Amygdala (tissue), 56 donors: ENCODE measurements at places on chromosomes 11 and 22.

DNA sequence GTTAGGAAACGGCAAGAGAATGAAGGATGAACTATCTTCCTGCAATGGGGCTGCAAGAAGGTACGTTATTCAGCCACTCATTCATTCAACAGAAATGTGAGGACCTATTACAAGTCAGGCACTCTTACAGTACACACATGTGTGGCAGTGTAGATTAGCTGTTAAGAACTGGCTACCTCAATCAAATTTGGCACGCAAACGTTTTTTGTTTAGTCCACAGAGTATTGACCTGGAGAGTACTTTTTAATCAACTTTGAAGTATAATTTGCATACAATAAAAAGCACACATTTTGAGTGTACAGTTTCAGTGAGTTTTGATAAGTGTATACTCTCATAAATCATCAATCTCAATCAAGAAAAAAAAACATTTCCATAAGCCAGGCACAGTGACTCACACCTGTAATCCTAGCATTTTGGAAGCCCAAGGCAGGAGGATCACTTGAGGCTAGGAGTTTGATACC is 24.2 kb downstream of the MRTFA start:
- DNase-seq: no peak

GRCh38 chr11:46134540-46134939 is 13.3 kb upstream of the PHF21A start:
- no peak for DNase-seq

DNA sequence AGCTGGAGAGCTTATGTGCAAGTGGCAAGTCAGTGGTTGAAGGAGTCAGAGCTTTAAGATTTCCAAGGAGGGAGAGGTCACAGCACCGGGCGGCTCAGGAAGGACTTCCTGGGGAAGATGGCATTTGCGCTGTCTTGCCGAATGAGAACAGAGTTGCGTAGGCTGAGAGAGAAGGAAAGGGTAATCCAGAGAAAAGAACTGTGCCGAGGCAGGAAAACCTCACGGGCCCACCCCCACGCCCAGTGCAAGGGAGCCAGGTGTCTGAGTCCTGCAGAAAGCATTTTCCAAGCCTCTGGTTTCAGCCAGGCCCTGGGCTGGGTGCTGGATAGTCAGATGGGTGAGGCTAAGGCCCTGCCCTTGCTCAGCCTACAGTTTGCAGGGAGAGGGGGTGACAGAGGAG is 3.2 kb upstream of the AP1B1 start:
- DNase-seq: no peak

DNA sequence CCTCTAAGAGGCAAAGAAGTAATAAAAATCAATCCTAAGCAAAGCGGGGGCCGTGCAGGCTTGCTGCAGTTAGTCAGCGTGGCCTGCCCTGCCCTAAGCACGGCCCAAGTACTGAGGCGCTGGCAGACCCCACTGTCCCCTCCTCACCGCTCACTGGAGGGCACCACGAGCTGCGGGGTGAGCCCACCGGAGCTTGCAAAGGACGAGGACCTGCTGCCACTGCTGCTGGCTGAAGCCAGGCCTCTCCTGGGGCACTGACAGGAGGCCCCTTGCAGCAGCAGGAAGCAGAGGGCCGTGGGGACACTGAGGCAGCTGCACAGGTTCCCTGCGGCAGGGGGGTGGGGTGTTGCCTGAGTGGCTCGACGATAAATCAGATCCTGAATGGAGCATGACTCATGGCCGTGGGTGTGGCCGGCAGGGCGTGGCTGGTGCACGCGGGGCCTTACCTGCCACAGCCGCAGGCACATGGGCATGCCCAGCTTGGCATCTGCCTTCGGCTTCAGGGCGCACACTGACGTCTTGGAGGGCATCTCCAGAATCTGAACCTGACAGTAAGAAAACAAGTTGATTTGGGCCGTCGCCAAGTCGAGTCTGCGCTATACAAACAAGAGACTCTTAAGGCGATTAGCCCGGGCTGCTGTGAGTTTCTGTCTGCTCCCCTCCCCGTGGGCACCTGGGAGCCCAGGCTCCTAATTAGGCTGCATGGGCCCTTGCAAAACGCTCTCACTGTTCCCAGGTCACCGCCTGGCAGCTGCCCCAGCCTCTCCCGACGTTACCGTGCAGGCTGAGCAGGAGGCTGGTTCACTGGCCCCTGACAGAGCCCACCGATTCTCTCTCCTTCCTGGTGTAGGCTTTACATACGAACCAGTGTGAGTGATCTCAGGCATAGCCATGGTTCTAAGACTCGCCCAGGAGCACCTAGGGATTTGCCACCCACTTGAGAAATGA is 45.9 kb downstream of the TBX1 start:
- no peak for DNase-seq

GRCh38 chr11:121473064-121473777 is 20.5 kb upstream of the SORL1-AS1 start:
- no peak for DNase-seq

- no peak for DNase-seq
Measured at GRCh38 chr22:48346311-48346710, 1481.4 kb downstream of the BRD1 start.

GRCh38 chr22:20400606-20401375 is 6.8 kb downstream of the ZNF74 start:
- DNase-seq: no peak

- DNase-seq: no peak
Measured at GRCh38 chr22:38065539-38065938, 8.3 kb downstream of the PICK1 start.

DNA sequence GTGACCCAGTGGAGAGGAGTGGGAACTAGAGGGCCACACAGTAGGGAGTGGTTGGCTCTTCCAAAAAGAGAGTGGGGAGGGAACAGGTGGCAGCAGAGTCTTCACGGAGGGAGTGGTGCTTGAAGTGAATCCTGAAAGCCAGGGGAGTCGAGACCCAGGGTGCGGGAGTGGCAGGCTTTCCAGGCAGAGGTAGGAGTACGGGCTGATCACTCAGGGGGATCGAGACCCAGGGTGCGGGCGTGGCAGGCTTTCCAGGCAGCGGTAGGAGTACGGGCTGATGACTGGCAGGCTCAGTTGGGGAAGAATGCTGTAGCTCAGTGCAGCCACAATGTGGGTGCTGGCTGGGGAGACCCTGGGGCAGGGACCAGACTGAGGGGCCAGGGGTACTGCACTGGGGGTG is 148.2 kb downstream of the TBC1D22A start:
- DNase-seq: no peak

DNA sequence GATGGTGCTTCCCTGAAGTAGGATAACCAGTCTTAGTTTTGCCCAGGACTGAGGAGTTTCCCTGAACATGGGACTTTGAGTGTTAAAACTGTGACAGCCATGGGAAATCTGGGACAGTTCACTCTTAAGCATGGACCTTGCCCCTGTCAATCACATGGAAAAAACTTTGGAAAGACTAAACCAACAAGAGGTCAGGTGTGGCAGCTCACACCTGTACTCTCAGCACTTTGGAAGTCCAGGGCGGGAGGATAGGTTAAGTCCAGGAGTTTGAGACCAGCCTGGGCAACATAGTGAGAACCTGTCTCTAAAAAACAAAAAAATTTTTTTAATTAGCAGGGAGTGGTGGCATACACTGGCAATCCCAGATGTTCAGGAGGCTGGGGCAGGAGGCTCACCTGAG is 3.3 kb upstream of the AMBRA1 start:
- DNase-seq: no peak

GRCh38 chr22:29912605-29913398 is 29.8 kb downstream of the MTMR3 start:
- no peak for DNase-seq

GRCh38 chr11:30760345-30760744 is 174.2 kb upstream of the MPPED2 start:
- DNase-seq: no peak

DNA sequence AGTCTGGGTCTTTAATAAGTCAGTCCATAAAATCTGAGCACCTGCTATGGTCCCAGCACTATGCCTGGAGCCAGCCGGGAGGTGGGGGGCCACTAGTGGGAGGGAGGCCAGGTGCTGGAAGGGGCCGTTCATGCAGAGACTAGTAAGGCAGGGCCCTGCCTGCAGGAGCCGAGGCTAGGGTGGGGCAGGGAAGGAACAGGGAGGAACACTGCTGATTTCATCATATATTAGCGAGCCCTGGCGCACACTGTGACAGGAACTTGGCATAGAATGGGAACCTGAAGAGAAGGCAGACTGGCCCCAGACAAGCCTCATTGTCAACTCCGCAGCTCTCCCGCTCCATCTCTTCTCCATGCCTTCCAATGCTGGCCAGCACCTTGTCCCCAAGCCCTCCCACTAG is 7.1 kb downstream of the VSIG10L2 start:
- DNase-seq: no peak

GRCh38 chr22:50720301-50721256 is 17.4 kb upstream of the ACR start:
- DNase-seq: no peak

- DNase-seq: no peak
Measured at GRCh38 chr22:40107851-40108378, 69.8 kb upstream of the TNRC6B start.

DNA sequence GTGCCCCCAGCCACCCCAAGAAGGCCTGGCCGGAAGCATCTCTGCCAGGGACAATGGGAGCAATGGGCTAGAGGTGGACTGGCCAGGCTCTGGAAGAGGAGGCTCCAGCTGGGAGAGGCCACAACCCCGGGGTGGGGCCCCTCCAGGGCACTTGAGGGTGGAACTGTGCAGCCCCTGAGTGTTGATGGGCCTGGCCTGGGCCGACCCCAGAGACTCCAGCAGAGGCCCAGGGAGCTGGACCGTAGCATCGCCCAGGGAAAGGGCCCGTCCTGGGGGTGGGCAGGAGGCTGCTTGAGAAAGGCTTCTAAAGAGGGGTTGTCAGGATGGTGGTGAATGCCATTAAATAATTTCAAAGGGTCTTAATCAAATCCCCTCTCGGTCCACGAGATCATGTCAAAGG is 30.4 kb downstream of the CDKN1C start:
- DNase-seq: no peak

DNA sequence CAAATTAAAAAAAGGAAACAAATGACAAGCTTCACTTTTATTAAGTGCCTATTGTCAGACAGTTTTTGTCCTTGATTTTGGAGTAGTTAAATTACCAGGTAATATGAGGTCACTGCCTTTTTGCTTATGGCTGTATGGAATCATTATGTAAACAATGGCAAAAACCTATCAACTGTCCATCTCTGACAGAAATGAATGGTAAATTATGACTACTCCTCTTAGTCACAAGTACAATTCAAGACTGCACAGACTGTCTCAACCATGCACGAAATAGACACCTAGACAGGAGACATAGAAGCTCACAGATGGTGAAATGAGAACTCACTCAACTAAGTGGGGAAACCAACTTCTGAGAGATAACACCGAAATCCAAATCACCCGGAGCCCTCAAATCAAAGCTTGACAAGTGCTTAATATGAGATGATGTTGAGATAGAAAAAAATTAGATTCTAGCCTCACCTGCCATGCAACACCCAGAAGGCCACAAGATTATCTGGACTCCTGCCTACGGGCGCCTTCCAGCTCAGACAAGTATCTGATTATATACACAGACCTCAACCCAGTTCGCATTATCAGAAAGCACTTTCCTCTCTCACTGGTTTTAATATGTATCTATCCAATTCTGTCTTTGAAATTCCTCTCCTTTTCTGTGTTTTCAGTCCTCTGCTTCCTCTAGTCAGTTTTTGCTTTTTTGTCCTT is 199.3 kb downstream of the CADM1 start:
- no peak for DNase-seq

GRCh38 chr11:109425554-109425953 is 3.6 kb downstream of the C11orf87 start:
- no peak for DNase-seq

DNA sequence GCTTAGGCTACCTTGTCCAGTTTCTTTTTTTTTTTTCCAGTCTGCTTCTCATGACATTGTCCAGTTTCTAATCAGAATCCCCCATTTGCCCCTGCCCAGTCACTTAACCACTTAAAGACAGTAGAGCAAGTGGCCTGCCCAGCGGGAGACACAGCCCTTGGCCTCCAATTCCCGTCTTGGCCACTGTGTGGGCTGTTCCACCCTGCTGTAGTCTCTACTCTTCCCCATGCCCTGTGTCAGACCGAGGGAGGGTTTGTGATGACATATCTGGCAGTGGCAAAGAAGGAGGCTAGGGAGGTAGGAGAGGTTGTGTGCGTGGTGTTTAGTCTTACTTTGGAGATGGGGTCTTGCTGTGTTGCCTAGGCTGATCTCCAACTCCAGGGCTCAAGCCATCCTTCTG is 11.5 kb downstream of the PPFIA1 start:
- no peak for DNase-seq

GRCh38 chr11:35464308-35464707 is 45.0 kb upstream of the SLC1A2 start:
- no peak for DNase-seq

GRCh38 chr11:134565343-134565891 is 153.4 kb upstream of the B3GAT1 start:
- DNase-seq: no peak

- DNase-seq: no peak
Measured at GRCh38 chr11:7457211-7457610, 28.1 kb upstream of the OLFML1 start.

GRCh38 chr22:42643634-42644421 is 3.4 kb upstream of the ATP5MGL start:
- no peak for DNase-seq

GRCh38 chr11:26703411-26704191 is 18.3 kb downstream of the SLC5A12 start:
- no peak for DNase-seq

DNA sequence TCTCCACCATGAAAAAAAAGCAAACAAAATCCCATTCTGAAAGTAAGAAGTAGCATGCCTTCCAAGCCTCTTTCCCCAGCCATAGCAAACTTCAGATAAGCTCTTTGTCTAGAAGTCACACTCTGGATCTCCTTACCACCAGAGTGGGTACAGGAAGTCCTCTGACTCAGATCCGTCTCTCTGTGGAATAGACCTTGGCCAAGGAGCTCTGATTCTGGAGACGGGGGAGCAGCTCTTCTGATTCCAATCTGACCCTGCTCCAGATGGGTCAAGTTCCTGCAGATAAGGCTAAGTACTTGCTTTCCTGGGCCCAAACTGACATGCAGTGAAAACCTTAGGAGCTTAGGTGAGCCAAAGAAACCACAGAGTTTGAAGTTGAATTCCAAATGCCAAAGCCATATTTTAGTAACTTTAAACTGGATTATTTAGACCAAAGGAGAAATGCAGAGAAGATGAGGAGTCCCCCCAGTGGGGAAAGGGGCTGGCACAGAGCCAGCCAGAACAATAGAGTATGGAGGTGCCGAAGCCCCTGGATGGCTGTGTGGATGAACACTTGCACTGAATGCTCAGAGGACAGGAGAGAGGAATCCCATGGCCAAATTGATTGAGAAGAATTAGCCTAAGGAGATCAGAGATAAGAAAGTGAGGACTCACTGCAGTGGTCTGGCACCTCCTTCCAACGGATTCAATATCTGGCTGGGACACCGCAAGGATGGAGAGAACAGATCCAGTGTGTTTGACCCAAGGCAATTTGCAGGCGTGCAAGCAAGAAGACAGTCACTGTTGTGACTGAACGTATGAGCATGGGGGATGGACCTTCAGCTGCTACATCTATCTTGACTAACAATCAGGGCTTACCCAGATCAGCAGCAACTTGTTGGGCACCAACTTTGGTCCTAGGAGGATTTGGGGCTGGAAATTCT is 54.9 kb downstream of the ENDOD1 start:
- no peak for DNase-seq
